ENCODE measurements at places on chromosomes 3 and 15.

GRCh38 chr3:129829640-129830039 lies 63.9 kb downstream of the TMCC1 start:
- peak; percentile 92 for DNase-seq

DNA sequence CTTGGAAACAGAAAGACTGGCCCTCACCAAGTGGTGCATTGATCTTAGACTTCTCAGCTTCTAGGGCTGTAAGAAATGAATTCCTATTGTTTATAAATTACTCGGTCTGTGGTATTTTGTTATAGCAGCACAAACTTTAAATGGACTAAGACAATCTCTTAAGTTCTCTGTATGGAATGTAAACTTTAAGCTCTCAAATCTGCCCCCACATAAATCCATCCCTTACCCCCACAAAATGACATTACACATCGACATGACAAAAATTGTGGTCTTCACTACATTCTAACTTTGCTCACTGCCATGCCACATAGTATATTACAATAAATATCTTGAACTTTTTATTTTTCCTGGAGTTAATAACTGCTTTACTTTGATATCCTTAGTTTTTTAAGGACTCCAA lies 121.3 kb downstream of the MYLK start:
- peak; percentile 25 for DNase-seq

DNA sequence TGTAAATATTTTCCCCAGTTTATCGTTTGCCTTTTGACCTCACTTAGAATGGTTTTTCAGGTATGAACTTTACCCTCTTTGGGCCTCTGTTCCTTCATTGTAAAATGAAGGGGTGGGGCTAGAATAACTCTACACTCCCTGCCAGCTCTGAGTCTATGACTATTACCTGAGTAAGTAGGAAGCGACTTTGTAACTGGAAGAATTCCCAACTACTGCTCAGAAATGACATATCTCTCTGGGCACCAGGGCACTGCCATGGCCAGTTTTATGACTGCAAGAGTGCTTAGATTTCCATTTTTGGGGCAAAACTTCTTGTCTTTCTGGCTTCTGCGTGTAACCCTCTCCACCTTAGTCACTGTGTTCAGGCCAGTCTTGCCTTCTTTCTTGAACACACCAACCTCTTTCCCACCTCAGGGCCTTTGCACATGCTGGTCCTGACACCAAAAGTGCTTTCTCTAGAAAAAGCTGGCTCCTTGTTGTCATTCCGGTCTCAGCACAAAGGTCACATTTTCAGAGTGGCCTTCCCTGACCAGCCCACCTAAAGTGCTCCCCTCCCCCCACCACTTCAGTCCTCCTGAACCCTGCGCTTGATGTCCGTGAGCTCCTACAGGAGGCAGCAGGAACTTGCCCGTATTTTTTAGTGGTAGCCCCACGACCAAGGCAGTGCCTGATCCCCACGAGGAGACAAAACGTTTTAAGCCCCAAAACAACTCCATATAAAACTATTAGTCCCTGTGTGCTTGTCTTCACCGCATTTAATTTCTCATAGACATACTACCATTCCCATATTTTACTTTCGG lies 25.6 kb downstream of the CDCP1 start:
- no peak for DNase-seq

- peak; percentile 96 for DNase-seq
Measured at GRCh38 chr3:20622304-20622703, 436.3 kb upstream of the SGO1 start.

GRCh38 chr15:72740219-72740618 lies 43.3 kb downstream of the ADPGK start:
- no peak for DNase-seq

GRCh38 chr3:197750858-197751737 lies 1.4 kb downstream of the FYTTD1 start:
- DNase-seq, result peak; percentile 17

DNA sequence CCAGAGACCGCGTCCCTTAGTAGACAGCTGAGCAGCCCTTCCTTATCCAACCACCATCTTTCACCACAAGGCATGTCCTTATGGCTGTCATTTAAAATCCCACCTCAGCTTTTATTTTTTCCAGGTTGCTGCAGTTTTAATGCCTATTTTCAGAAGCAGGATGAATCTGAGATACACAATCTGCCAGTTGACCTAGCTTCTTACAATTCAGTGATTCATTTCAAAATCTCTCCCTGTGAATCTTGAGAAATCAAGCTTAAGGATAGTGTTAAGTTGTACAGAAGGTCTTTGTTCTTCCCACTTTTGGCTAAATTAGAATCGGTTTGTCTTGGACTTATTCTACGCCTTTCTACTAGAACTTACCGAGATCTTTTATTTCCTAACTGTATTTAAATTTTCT lies 522.3 kb upstream of the CFAP20DC start:
- no peak for DNase-seq
